ENCODE measurements at places on chromosomes 1 and 21.

GRCh38 chr1:174890024-174890423 lies 109.7 kb upstream of the CACYBP start:
- DNase-seq, result no peak

GRCh38 chr1:201841265-201841912 lies 12.4 kb downstream of the IPO9 start:
- no peak for DNase-seq

DNA sequence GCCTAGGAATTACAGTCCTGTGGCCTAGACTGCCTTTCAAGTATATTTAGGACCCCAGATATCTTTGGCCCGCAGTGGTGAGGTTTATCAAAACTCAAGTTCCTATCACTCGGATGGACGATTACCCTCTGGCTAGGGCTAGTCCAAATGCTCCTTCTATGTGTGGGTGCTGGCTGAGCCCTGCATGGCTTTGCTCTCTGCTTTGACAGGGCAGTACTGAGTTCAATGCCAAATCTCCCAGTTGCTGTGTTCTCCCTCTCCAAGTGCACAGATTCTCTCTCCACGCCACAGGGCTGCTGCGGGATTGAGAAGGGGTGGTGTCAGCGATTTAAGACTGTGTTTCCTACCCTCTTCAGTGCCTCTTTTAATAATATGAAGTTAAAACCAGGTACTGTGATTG lies 97.0 kb downstream of the LHX4 start:
- DNase-seq, result no peak

GRCh38 chr1:14190508-14190907 lies 408.0 kb upstream of the KAZN start:
- no peak for DNase-seq

- no peak for DNase-seq
Measured at GRCh38 chr1:220886470-220887201, 7.4 kb downstream of the HLX start.

DNA sequence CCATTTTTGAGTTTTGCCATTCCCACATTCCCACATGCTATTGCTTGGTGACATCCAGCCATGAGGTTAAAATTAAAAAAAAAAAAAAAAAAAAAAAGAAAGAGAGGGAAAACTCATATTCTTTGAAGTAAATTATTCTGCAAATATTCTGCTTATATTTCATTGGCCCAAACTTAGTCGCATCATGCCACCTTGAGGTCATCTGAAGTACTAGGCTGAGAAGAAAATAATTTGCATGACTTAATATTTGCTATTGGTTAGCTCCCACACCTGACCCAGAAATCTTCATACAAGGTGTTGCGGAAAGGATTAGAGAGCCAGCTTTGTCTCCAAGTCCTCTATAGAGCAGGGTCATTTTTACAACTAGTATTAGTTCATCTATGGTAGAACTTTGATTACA lies 2206.0 kb downstream of the MRPL39 start:
- no peak for DNase-seq

DNA sequence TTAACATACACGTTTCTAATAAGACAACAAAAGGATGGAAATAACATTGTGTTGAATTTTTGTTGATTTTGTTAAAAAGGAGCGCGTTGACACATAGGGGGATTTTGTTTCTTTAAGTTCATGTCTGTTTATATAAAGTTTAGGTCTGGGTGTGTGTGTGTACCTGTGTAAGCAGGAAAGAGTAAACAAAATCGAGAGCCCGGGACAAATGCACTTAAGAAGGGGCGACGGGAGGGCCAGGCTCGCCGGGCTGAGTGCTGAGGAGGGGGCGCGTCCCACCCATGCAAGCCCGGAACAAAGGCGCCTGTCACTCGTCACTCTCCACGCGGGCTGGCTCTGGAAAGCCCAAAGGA lies 28.8 kb upstream of the TRIM17 start:
- no peak for DNase-seq

DNA sequence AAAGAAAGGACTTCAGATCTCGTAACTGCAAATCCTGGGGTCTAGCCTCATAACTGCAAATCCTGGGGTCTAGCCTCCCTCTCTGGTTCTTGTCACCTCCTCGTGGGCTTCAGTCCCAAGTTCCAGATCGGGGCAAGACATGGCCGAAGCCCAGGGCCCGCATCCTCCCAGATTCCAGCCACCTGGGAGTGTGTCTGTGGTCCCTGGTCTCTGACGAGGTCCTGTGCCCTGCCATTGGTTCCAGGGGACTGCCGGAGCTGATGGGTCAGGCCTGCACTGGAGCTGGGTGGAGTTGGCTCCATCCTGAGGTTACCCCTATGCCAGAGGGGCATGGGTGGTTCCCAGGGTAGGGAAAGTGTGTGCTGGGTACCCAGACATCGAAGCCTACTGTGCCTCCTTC lies 17.7 kb upstream of the C1orf174 start:
- no peak for DNase-seq

DNA sequence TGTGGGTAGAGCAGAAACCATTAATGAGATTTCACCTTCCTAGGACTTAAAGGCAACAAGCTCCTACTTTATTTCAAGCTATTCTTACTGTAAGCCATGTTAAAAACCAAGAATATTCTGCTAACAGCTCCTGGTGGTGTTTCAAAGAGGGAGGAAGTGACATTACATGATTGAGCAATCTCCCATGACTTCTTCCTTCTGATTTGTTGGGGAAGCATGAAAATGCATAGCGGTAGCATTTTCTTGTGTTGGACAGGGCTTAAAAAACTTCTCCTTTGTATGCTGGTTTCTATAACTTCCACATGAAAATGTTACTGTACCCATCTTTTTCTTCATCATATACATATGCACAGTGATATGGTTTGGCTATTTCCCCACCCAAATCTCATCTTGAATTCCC lies 297.0 kb upstream of the SNX7 start:
- no peak for DNase-seq

GRCh38 chr1:26754086-26754874 lies 33.5 kb upstream of the PIGV start:
- no peak for DNase-seq

- DNase-seq, result no peak
Measured at GRCh38 chr1:151837197-151837596, 2.4 kb downstream of the C2CD4D start.

GRCh38 chr21:45989355-45990048 lies 7.9 kb downstream of the COL6A1 start:
- no peak for DNase-seq

- no peak for DNase-seq
Measured at GRCh38 chr1:83747853-83748482, 251.0 kb downstream of the TTLL7 start.

DNA sequence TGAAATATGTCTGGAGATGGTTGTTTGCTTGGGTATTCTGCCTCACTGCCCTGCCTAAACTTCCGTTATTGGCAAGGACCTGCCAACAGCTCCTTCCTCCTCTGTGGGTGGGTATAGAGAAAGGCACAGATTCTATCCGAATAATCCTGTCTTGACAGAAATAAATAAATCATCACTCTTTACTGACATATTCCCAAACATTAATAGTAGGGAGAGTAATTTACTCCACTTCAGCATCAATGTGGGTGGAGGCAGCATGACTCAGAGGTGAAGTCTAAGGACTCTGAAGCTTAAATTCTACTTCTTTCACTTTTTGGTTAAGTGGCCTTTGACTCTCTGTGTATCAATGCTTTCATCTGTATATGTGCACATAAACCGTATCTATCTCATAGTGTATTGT lies 2.9 kb downstream of the CD84 start:
- DNase-seq, result no peak

- no peak for DNase-seq
Measured at GRCh38 chr1:231016966-231017365, 23.1 kb downstream of the FAM89A start.

DNA sequence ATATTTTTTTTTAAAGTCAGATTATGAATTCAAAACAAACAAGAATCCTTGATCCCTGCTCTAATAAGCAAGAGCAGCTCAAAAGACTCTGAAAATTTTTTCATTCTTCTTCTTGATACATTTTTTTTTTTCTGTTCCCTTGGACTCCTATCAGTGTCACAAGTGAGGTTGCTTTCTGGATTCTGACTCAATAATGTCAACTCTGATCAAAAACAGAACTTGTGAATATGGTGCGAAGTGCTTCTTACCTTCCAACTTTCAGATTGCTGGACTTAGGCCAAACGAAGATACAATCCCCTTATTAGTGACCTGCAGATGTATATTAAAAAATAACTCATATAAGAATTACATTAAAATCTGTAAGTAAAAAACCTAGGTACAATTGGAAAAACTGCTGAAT lies 136.1 kb downstream of the GPATCH2 start:
- DNase-seq, result no peak

DNA sequence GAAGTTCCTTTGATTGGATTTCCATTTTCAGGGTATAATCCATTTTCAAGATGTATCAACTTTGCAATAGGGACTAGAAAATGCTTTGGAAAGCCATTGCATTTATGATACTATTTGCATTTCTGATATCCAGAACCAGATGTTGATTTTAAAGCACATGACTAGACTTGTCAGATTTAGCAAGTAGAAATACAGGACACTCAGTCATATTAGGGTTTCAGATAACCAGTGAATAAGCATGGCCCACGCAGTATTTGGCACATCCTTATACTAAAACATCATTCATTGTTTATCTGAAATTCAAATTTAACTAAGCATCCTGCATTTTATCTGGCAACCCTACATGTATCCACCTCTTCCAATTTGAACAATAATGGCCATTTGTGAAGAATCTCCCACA lies 113.3 kb upstream of the DPT start:
- DNase-seq, result no peak

GRCh38 chr1:146049436-146049835 lies 27.9 kb upstream of the HJV start:
- no peak for DNase-seq

DNA sequence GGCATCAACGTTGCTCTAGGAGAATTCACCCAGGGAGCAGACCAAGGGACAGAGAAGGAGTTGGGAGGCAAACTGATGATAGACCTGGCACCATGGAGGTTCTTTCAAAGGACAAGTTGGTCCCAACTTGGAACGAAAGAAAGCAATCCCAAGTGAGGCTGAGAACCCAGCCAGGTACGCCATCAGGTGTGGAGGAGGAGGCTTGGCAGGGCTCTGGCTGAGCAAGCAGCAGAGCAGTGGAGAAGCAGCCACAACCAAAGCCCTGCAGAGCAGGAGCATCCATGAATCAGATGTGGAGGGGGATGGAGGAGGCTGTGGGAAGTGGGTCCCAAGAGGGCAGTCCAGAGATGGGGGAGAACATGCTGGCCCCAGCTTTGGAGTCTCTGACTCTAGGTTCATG lies 36.3 kb upstream of the RBM15 start:
- DNase-seq, result no peak

GRCh38 chr1:164559342-164560051 lies 513 bp downstream of the PBX1 start:
- DNase-seq, result no peak

DNA sequence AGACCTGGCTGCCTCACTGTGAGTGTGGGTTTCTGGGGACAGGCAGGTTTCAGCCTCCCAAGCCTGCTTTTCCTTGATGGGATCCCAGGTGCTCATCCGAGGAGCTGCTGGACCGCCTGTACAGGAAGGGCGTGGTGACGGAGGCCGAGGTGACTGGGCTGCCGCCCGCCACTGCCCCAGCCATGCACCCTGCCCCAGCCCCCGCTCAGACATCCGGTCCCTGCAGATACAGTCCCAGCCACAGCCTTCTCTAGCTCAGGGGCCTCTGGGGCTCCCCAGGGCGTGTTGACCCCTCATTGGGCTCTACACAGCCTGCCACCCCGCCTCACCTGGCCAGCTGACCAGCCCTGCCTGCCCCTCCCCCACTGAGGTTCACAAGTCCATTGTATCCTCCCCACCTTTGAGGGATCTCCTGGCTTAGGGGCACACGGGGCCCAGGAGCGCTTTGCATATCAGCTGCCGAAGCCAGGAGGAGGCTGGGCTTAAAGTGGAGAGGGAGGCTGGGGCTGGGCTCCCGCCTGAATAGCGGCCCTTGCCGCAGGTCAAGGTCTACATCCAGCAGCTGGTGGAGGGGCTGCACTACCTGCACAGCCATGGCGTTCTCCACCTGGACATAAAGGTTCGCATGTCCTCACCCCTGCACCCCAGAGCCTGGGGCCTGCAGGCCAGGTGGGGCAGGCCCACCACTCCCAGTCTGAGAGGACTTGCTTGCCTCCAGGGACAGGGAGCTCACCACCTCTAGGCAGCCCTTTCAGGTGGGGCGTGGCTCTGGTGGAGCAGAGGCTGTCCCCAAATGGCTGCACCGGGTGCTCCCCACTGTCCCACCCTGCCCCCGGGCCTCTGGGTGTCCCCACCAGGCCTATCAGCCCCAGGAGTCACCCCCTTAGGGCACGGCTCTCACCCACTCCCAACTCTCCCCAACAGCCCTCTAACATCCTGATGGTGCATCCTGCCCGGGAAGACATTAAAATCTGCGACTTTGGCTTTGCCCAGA lies 38.5 kb downstream of the TRIM11 start:
- DNase-seq, result no peak

GRCh38 chr1:164660775-164661174 lies 101.8 kb downstream of the PBX1 start:
- no peak for DNase-seq

DNA sequence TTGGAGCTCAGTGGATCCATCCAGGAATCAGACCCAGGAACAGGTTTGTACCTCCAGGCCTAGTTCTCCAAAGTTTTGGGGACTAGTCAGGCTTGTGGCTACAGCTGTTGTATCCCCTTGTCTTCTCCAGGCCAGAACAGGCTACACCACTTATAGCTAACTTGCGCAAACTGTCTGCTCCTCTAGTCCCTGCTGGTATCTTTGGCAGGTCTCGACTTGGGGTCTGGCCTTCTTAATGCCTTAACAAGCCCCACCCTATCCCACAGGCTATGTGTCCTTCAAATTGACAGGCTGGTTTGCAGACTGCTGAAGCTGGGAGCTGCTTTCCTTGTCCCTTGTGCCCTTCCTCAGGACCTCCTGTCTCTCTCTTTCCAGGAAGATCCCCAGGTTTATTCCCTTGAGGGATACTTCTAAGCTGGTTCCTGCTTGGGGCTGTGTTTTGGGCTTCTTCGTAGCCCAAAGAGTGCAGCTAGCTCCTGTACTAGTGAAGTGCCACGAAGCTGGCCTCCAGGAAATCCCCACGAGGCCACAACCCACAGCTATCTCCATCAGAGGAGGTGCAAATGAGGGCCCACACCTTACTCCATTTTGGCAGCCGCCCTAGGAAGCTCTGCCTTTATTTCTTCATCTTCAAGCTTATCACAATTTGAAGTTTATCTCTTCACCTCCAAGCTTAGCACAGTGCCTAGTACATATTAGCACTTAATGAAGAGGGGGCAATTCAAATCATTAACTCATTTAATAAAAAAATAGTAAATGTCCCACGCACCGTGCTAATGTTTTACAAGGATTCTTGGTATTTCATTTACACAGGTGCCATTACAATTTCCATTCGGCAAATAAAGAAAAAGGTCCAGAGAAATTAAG lies 683 bp upstream of the DMAP1 start:
- DNase-seq, result no peak

DNA sequence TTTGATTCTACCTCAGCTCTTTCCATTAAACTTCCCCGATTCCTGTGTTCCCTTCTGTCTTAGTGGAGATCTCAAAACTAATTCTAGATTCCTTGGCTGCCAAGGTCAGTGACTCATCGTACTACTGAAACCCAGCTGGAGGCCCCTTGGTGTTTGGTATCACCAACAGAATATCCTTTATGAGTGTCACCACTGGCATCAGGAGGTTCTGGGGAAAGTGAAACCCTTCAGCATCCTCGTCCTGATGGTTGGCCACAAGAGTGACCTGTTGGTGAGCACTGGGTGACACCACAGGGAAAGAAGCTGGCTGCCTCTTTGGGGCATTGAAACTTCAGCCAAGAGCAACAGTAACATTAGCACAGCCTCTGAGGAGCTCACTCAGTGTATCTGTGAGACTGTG lies 9.6 kb downstream of the RAB42 start:
- no peak for DNase-seq

- DNase-seq, result no peak
Measured at GRCh38 chr1:184486761-184487445, 100.1 kb downstream of the C1orf21 start.
